Occipital lobe (tissue), 3 donors: ENCODE measurements at places on chromosomes 4 and X. TPM values are rescaled to one million over a fixed set of nuclear protein-coding genes. Genes with fewer than 3 reads are reported as not detected.

Gene GABRG1
- 49.9 TPM for total RNA-seq

- no peak for DNase-seq
These were observed 200.9 kb upstream of the FSTL5 start for GRCh38 chr4:162364651-162365050.

GRCh38 chr4:174490451-174490961 is 31.8 kb downstream of the HPGD start:
- DNase-seq, result no peak

DNA sequence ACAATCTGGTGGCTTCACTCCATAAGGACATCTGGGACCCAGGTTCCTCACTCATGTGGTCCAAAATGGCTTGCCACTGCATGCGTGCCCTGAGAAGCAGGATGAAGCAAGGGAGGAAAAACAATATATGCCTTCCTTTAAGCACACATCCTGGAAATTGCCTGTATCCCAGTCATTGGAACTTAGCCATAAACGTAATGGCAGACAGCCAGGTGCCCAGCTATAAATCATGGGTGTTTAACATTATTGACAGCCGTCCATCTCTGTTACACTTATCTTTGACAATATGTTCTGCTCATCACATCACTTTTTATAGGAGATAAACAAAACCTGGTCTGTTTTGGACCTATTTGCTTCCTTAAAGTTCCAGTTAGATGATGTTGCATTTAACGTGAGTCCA is 181.0 kb downstream of the AASDH start:
- DNase-seq, result no peak

GRCh38 chrX:123881330-123881729 is 21.5 kb downstream of the XIAP start:
- no peak for DNase-seq

GRCh38 chrX:64338296-64338695 is 57.0 kb downstream of the MTMR8 start:
- DNase-seq, result no peak

- no peak for DNase-seq
These were observed 144.4 kb downstream of the AMMECR1 start for GRCh38 chrX:110173192-110174175.

GRCh38 chrX:119189115-119189514 is 47.0 kb upstream of the PGRMC1 start:
- no peak for DNase-seq

- DNase-seq, result no peak
These were observed 44.1 kb downstream of the INPP4B start for GRCh38 chr4:142801966-142802365.

- DNase-seq, result no peak
These were observed 63.2 kb upstream of the BMP3 start for GRCh38 chr4:80967346-80967745.

DNA sequence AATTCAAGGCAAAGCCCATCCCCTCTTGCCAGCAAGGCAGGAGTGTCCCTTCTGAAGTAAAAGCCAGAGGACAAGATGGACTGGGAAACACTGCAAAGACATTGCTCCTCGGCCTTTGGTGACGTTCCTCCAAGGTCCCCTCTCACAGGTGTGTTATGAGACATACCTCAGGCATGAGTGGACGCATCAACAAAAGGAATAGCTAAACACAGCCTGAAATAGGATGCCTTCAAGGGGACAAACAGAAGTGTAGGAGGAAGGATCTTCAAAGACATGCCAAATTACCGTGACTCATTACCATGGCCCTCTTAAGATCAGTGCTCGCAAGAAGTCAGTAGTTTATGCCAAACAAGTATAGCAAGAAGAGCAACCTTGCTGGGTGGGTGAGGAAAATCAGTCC is 6.0 kb upstream of the IDS start:
- DNase-seq, result no peak

GRCh38 chrX:19063030-19063429 is 59.2 kb downstream of the ADGRG2 start:
- no peak for DNase-seq

DNA sequence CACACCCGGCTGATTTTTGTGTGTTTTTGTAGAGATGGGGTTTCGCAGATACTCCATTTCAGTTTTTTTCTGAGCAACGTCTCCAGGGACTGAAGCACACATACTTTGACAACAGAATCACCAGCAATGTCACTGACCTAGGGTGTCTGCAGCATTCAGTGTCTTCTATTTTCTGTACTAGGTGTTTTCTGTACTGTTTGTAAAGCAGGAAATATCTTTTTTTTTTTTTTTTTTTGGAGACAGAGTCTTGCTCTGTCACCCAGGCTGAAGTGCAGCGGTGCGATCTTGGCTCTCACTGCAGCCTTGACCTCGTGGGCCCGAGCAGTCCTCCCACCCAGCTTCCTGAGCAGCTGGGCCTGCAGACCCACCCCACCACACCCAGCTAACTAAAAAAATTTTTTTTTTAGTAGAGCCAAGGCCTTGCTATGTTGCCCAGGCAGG is 8.9 kb downstream of the ADD1 start:
- DNase-seq, result no peak
